ENCODE measurements at places on chromosomes 11 and 22.

DNA sequence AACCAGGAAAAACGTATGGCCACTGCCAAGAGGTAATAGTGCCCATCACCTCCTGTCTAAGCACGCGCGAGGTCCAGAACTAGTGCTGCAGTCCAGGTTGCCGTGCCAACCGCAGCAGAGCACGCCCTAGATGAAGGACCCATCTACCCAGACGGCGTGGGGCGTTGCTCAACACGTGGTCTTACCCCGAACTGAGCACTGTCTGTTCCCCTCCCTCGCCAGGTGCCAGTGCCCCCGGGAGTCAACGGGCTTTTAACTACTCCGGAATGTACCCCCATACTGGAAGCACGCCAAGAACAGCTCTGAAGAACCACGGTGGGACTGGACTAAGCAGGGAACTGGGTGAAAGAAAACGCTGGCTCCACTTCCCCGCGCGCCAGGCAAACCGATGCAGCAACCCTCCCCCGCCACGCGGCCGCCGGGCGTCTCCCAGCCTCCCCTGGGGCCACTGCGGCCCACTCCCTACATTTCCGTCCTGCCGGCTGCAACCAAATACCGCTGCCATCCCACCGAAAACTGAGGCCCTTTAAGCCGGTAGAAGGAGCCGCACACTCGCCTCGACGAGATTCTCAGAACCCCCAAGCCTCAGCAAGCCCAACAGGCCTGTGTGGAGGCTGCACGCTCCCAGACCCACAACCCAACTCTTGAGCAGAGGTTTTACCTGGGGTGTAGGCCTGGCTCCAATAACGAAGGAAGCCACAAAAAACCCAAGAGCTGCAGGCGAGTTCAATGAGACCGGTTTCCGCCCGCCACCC is at the start of gene HSPA8:
TSS of gene HSPA8 (minus strand) at position 734 of the 755 bp plus-strand sequence. CDS start 812 bp downstream, outside the sequence.
- peak; percentile 25 for DNase-seq

GRCh38 chr11:129696309-129696989 is 119.2 kb upstream of the TMEM45B start:
- DNase-seq = no peak

GRCh38 chr22:46959369-46959768 is 196.9 kb downstream of the TBC1D22A start:
- no peak for DNase-seq

- no peak for DNase-seq
Measured at GRCh38 chr11:63845303-63845702, 6.4 kb downstream of the MARK2 start.

DNA sequence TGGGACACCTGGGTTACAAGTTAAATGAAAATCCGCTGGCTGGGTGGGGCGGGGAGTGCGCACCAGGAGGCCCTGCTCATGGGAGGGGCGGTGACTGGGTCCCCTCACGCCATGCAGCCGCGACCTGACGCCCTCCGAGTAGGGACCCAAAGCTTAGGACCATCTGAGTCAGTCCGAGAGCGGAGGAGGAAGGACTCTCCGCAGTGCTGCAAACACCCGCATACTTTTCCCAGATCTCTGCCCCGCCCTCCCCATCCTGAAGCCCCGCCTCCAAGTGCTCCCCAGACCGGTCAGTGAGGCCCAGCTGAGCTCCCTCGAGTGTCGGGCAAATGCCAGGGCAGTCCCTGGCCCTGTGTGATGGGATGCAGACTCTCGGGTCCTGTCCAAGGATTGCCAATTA is 6.6 kb upstream of the FLI1 start:
- DNase-seq = no peak

GRCh38 chr11:76657187-76658170 is 13.1 kb downstream of the LRRC32 start:
- DNase-seq = no peak

GRCh38 chr11:66976028-66976467 is 944 bp downstream of the C11orf86 start:
- no peak for DNase-seq

GRCh38 chr11:130606178-130606577 is 157.7 kb downstream of the ADAMTS15 start:
- DNase-seq = no peak

DNA sequence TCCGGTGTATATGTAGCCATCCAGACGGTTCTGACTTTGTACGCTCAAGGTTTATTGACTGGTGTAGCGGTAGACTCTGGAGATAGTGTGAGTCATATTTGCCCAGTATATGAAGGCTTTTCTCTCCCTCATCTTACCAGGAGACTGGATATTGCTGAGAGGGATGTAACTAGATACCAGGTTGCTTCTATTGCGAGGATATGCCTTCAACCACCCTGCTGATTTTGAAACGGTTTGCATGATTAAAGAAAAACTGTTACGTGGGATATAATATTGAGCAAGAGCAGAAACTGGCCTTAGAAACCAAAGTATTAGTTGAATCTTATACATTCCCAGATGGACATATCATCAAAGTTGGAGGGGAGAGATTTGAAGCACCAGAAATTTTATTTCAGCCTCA is 84.3 kb downstream of the GGT1 start:
- DNase-seq = no peak

DNA sequence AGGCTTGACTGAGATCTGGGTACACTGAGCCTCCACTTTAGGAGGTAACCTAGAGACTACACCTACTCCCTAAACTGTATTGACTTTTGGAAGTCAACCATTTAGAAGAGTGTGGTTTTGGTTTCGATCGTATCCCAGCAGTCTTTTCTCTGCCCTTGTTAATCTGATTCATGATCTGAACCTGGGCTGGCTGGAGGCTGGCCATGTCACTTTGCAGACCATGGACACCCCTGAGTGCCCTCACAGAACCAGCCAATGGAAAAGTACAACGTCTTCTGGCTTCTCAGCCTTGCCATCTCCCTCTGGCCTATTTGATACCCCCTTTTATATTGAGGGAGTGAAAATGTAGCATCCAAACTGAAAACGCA is 10.8 kb downstream of the EHF start:
- DNase-seq = no peak

DNA sequence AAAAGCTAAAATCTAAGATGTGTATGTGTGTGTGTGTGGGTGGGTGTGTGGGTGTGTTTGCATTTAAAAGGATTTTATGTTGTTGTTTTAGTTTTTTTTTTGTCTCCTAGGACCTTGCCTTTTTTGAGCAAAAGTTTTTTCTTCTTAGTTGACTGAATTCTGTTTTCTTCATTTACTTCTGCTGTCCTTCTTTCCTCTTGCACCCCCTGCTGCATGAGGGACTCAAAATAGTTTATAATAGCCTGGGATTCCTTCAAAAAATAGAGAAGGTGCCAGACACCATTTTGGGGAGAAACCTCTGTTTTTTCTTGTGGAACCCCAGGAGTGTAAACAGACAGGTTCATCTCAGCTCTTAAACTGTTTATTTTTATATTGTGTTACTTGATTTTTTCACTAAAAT is 817.7 kb downstream of the TBC1D22A start:
- no peak for DNase-seq

GRCh38 chr11:122772945-122773344 is 65.4 kb upstream of the CRTAM start:
- no peak for DNase-seq

DNA sequence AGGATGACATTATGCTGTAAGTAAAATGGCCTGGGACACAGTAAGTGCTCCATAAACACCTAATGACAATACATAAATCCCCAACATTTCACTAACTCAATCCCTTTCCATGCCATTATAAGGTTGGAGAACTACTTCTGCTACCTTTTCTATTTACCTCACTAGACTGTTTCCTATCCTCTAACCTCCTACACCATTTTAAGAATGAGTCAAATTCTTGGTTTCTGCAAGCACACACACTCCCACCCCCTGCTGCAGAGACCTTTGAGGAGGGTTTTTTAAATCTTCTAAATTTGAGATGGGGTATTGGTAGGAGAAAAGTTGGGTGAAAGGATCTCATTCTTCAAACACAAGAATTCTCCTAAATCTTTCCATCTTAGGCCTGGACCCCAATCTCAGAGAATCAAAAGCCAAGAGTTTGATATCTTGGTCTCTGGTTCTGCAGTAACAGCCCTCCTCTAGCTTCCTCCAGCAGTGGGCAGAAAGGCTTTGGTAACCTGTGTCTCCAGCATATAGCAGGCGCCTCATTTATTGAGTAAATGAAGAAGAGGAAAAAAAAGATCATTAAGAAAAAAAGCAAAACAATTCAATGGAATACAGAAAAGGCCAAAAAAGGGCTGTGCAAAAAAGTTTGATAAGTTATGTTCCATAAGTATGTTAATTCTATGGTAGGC is 42.3 kb downstream of the SYTL2 start:
- DNase-seq = no peak

DNA sequence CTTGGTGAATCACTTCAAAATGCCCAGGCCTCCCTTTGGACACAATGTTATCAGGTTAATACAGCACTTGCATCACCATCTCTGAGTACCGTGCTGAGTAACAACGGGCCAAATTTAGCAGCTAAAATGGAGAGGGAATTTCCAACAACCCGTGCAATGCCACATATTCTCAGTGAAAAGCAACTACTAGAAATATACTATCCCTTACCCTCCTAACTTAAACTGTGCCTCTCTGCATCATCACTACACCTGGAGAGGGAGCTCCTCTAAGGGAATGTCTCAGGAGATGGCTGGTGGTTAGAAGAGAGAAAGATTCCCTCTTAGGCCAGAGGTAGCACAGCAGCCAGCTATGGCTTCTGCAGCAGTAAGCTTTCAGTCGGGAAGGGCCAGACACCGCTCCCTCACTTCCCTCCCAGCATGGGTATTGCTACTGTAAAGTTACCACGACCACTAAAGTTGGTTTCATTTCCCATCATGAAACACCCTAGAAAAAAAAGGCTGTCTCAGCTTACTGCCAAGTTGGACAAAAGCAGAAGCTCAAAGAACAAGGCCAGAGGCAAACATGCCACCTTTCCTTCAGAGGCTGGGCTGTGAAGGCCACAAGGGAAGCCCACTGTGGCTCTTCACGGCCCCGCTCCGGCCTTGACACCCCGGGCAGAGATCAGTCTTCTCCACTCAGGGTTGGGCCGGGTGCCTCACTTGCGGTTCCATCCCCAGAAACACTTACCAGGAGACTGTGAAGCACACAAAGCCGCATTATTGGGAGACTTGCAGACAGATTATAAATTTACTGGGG is 3.9 kb downstream of the MAML2 start:
- no peak for DNase-seq

GRCh38 chr11:81870066-81870412 is 863.6 kb downstream of the FAM181B start:
- no peak for DNase-seq

DNA sequence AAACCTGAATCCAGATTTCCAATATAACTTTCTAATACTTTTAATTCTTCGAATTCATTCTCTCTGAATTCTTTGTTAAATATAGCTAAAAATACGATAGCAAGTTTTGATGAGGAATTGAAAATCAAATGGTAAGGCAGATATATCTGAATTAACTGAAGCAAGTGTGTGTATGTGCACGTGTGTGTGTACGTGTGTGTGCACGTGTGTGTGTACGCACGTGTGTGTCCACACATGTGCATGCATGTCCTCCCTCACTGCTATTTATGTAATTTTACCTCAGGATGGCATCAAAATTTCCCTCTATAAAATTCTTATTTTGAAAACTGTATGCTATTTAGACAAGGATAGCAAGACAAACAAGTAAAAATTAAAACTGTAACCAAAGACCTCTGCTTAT is 961.3 kb upstream of the CNTN5 start:
- DNase-seq = no peak

- DNase-seq = no peak
Measured at GRCh38 chr11:10236840-10237239, 57.2 kb downstream of the SBF2 start.

DNA sequence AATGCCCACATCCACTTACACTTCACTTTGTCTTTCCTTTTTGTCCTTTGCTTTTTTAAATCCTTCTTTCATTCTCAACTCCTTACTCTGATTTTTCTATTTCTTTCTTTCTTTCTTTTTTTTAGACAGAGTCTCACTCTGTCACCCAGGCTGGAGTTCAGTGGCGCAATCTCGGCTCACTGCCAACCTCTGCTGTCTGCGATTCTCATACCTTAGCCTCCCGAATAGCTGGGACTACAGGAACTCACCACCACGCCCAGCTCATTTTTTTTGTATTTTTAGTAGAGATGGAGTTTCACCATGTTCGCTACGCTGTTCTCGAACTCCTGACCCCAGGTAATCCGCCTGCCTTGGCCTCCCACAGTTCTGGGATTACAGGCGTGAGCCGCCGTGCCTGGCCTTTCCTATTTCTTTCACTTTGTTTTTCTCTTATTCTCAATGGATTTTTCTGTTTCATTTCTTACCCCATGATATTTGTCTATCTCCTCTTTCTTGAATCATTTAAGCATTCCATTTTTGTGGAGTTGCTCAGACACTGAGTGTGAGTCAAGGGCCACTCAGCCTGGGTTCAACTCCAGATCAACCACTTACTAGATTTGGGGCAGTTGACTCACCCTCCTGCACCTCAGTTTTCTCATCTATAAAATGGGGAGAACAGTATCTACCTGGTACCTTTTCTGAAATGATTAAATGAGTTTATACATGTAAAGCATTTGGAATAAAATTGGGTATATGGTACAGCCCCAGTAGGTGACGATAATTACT is 7.6 kb downstream of the KCNJ5 start:
- no peak for DNase-seq

- no peak for DNase-seq
Measured at GRCh38 chr22:47929646-47930185, 1167.3 kb downstream of the TBC1D22A start.

DNA sequence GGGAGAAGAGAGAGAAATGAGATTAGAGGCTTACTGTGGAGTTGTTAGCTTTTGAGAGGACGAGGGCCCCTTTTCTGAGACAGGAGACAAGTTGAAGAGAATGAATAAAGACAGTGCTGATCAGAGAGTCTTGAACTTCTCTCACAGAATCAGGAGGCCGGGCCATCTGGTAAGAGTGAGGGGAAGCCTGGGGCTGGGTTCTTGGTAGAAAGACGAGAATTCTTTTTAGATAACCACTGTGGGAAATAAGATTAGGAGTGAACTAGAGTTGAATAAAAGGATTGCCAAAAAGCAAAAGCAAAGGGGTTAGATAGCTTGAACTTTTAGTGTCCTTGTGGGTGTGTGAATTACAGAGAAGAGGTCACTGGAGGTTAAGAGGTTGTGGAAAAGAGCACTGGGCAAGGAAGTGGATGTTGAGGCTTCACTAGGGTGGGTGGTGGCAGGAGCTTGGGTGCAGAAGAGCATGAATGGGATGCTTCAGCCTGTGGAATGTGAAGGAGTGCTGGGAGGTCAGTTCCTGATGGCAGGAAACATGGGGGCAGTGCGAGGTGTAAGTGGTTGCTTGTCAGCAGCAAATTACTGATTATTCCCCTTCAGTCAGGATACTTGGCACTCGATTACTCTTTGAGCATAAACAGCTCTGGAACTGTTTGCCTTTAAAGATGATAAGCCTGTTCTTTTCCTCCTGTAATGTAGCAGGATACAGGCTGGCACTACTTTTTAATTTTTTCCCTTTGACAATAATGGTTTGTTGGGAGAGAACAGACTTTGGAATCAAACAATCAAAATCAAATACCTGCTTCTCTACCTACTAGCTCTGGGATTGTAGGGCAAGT is 98.3 kb downstream of the ARHGAP42 start:
- no peak for DNase-seq

- no peak for DNase-seq
Measured at GRCh38 chr11:119324189-119324588, 7.3 kb upstream of the MCAM start.

GRCh38 chr22:48827268-48827846 is 1000.3 kb downstream of the BRD1 start:
- no peak for DNase-seq

Measured in NCI-H1048 (cell line).